Kasumi-1 (cell line): ENCODE measurements at places on chromosomes 13 and 19.

- DNase-seq, result no peak
Observed at GRCh38 chr19:44808463-44809371, at the start of gene BCAM. Gene BCAM (plus strand): TSS chr19:44809103. CDS start chr19:44809125, 22 bp downstream.

GRCh38 chr19:40149501-40149900 is 41.7 kb upstream of the MAP3K10 start:
- no peak for DNase-seq

DNA sequence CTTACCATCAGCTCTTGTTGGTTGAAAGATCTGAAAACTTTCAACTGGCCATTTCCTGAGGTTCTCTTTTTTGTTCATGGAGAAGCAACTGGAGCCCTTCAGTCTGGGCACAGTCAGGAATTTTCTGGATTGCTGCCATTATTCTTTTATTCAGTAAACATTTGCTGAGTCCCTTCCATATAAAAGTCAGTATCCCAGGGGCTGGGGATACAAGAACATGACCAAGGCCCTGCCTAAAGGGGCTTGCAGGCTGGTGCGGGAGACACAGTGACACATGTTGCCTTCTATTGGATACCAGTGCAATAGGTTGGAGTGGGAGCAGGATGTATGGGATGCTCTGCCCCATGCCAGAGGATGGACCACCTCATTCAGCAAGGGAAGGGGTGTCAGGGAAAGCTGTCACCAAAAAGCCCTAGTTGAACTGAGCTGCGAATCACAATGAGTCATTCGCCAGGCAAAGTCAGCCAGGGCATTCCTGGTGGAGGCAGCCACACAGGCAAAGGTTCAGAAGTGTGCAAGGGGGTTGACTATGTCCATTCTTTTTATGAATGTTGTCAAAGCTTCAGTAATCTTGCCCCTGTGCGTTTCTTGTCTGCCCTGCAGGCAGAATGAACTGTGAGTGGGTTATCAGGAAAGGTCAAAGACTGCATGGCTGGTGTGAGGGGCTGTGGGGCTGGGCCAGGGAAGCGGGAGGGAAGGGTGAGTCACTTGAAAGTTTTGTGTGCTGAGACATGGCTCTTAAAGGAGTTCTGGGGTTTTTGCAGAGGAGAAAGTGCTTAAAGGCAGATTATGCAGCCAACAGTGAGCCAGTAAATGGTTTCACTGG is 395.9 kb downstream of the KCNRG start:
- DNase-seq, result no peak

DNA sequence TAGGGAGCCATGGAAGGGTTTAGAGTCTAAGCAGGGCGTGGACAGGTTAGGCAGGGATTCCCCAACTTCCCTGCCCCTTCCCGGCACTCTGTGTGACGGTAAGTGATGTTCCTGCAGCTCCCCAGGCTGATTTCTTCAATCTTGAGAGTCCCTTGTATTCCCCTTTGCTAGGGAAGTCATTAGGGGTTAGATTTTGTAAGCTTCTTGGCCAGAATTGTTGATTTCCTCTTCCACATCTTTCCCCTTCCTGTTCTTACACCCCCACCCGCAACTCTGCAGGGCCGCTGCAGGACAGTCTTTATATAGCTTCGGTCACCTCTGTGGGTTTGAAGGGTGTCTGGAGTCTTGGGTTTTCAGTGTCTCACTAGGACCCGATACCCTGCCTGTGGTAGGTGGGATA is 10.6 kb upstream of the ADGRE1 start:
- DNase-seq, result peak; percentile 63

GRCh38 chr19:15866636-15867035 is 31.2 kb downstream of the CYP4F2 start:
- DNase-seq, result peak; percentile 19

DNA sequence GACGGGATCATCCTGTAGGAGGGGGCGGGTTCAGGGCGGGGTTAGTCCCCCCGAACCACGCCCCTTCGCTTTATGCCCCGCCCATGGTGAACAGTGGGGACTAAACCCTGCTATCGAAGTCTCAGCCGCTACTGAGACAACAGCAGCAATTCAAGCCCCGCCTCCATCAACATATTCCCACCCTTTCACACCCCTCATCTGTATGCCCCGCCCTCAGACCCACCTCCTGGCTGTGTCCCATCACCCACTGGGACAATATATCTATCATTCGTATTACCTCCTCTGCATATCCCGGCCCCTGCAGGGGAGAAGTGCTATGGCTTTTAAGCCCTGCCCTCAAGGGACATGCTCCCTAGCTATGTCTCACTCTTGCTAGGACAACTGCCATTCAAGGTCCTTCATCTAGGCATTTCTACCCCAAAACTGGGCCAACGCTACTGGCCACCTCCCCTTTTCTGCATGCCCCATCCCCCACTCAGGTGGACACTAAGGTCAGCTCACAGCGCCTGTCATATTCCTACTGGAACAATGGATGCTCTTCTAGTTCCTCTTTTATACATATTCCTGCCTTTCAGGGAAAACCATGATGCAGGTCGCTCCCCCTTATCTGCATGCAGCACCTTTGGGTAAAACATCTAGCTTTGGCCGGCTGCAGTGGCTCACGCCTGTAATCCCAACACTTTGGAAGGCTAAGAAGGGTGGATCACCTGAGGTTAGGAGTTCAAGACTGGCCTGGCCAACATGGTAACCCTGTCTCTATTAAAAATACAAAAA is 11.9 kb downstream of the LRFN1 start:
- no peak for DNase-seq

GRCh38 chr13:43303033-43303729 is 279.8 kb downstream of the DNAJC15 start:
- peak; percentile 73 for DNase-seq

- DNase-seq, result no peak
Observed at GRCh38 chr19:45293682-45294081, 29.0 kb downstream of the CKM start.

- peak; percentile 19 for DNase-seq
Observed at GRCh38 chr13:82480415-82480814, 1401.9 kb downstream of the SLITRK1 start.

DNA sequence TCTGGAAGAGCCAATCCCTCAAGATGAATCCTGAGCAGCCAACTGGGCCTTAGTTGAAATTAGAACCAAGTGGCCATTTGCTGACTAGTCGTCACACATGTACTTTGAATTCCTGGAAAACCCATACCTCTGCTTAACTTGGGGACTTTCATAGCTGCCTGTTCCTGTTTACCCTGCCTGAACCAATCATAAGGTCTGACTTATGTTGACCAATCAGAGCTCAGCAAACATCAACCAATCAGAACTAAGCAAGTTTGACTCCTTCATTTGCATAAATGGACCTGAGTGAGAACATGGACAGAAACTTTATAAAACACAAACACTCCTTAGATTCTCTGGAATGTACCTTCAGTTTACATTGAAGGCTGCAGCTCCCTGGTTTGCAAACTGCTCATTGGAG is 50.8 kb downstream of the LATS2 start:
- no peak for DNase-seq

- peak; percentile 62 for DNase-seq
Observed at GRCh38 chr19:55251341-55252081, 7.3 kb downstream of the PPP6R1 start.

- no peak for DNase-seq
Observed at GRCh38 chr19:33220115-33220514, 5.5 kb downstream of the SLC7A10 start.

- no peak for DNase-seq
Observed at GRCh38 chr13:80314711-80315653, 25.9 kb downstream of the SPRY2 start.

DNA sequence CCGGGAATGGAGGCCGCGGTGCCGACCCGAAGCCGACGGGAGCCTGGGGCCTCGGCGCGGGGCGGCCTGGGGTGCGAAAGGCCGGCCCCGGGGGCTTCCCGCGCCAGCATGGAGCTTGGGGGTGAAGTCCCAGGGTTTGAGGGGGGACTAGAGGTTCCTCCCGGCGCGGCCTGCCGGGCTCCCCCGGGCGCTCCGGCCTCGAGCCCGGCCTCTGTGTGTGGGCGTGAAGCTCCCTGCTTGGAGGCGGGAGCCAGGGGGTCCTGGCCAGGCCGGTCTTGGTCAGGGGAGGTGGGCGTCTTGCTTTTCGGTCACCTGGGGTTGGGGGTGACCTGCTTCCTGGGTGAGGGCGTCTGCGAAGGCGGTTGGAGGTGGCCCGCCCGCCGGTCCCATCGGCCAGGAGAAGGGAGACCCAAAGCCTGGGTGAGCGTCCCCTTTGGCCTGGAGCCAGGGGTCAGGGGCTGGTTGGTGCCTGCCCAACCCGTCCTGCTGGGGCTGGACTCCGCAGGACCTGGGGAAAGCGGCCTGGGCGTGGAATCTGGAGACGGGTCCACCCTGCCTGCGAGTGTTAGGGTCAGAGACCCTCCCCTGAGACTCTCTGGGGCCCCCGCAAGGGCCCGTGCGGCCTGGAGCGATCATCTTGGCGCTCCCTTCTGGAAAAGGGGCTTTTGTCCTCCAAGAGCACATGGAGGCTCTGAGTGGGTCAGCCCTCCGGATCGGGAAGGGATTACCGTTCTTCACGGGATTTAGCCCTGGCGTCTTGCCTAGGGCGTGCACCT is 535 bp downstream of the BSG start:
- no peak for DNase-seq

- no peak for DNase-seq
Observed at GRCh38 chr19:40829205-40829604, 21.0 kb downstream of the CYP2A6 start.

DNA sequence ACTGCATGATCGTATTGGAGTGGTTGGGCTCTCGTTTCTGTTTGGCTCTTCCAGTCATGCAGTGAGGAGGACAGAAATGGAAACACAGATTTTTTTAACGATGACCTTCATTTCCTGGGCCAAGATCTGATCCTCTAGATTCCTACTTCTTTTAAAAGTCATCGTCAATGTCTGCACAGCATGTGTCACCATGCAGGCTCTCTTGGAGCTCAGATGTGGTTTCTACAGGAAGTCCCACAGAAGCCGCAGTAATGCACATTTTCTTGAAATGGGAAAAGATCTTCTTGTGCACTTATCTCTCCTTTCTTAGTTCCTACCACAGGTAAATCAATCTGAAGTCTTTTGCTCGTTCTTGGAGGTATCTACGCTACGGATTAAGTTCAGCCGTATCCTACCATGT is 626.9 kb downstream of the EFNB2 start:
- DNase-seq, result peak; percentile 81

- DNase-seq, result no peak
Observed at GRCh38 chr13:35830850-35831450, 300.2 kb downstream of the DCLK1 start.

GRCh38 chr13:49563516-49563915 is 21.8 kb downstream of the RCBTB1 start:
- DNase-seq, result no peak

GRCh38 chr19:45170146-45171106 is 7.6 kb downstream of the TRAPPC6A start:
- DNase-seq, result no peak

DNA sequence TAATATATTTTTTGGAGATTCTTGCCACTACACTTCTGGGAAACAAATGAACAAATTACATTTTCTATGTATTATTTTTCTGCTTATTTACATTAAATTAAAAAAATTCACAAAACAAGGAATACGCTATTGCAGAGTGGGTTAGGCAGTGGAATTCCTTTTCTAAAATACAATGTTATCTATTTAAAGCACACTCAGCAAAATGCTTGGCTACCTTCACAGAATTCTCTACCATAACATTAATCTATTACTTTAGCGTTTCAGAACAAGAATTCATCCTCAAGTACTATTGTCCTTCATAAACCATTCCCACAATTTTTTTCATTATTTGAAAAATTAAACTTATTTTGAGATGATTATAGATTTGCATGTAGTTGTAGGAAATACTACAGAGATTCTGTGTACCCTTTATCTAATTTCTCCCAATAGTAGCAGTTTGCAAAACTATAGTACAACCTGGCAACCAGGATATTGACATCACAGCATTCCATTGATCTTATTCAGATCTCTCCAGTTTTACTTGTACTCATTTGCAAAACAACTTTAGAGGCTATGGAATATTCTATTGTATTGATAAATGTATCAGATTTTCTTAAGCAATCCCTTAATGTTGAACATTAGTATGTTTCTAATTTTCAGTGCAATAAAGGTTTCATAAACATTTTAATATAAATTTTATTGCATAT is 120.9 kb downstream of the DLEU7 start:
- DNase-seq, result no peak

DNA sequence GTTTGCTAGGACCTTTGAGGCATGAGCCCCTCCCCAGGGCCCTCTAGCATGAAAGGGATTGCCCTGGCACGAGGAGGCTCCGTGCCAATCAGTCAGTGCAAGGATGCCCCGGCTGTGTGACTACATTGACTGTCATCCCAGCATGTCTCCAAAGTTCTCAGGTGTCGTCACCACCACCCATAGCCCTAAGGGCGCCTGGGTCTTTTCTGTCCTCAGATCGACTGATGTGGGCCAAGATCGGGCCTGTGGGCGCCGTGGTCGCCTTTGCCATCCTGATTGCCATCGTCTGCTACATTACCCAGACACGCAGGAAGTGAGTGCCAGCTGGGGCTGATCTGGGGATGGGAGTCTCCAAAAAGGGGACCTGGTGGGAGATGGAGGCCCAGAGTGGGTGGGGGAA is 18.4 kb downstream of the MAG start:
- no peak for DNase-seq

DNA sequence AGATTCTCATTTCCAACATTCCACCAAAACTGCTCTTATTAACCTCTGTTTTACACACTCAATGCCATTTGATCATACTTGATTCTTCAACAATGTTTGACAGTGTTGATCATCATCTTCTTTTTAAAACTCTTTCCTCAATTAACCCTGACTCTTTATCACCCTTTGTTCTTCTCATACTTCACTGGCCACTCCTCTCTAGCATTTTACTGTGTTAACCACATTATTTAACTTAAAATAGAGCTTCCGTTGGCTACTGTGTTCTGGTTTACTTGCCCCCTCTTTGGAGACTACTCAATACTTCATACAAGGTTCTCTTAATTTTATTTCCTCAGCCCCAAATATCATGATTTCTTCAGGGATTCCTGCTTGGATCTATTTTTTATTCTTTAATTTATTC is 121.1 kb upstream of the SPRY2 start:
- DNase-seq, result no peak

- DNase-seq, result peak; percentile 8
Observed at GRCh38 chr19:28656644-28657043, 556.3 kb downstream of the UQCRFS1 start.

DNA sequence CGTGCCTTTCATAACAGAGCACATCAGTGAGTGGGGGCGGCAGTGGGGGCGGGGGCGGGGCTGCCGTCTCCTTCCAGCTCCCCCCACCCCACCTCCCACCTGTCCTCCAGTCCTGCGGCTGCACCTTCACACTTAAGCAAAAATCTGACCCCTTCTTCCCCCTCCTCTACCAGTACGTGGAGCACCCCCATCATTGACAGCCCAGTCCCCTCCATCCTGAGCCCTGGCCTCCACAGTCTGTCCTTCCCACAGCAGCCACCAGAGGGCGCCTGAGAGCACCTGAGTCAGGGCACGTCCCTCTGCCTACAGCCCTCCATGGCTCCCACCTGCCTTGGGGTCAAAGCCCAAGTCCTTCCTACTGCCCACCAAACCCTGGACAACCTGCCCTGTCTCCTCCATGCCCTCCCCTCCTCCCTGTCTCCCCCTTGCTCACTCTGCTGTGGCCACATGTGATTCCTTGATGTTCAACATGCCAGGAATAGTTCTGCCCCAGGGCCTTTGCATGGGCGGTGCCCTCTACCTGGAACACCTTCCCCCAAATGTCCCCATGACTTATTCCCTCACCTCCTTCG is 4.0 kb downstream of the EBI3 start:
- DNase-seq, result peak; percentile 8

GRCh38 chr13:51557875-51558612 is 26.2 kb upstream of the WDFY2 start:
- DNase-seq, result no peak

GRCh38 chr13:71606818-71607217 is 260.2 kb downstream of the DACH1 start:
- DNase-seq, result no peak
